ENCODE measurements at places on chromosomes 11 and 22. TPM values are rescaled to one million over a fixed set of nuclear protein-coding genes. Genes with fewer than 3 reads are reported as not detected.

Gene CASP12
- 0.31 TPM for total RNA-seq

Gene SOX6
- 0.48 TPM for total RNA-seq

GRCh38 chr11:70169127-70169526 is 34.0 kb upstream of the FADD start:
- no peak for DNase-seq
- H3K27ac ChIP-seq: no peak overlapping the region
- H3K36me3 ChIP-seq: no peaks in the 10 kb centered on the region
- peaks cover 8% of the 10 kb centered on the region for H3K27me3 ChIP-seq
- no peak overlapping the region for H3K4me3 ChIP-seq
- no peaks in the 10 kb centered on the region for H3K4me1 ChIP-seq

DNA sequence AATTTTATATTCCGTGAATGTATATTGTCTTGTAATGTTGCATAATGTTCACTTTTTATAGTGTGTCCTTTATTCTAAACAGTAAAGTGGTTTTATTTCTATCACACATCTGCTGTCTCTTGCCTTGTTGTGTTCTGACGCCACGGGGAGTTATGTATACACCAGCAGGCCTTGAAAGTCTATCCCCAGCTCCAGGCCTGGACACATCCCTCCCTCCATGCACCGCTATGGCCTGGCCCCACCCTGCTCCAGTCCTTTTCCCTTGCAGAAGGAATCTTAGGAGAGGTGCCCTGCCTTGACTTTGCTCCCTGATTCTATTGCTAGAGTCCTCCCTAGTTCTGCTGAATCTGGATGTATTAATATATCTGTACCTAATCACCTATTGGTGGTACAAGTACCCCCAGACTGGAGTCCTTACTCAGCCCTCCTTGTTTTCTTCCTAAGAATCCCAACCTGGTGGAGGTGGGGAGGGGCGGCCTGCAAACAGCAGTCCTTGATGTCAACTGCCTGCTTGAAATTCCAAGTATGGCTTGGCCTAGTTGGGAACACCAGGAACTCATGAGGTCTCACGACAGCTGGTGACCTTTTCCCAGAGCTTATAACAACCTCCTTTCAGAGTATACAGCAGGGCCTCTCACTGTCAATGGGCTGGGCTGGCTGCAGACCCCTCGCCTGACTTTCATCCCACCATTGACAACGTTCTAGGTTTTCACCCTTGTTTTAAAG is 61.6 kb downstream of the TIMP3 start:
- no peak overlapping the region for H3K27ac ChIP-seq
- H3K27me3 ChIP-seq: no peaks in the 10 kb centered on the region
- H3K36me3 ChIP-seq: no peaks in the 10 kb centered on the region
- no peaks in the 10 kb centered on the region for H3K4me1 ChIP-seq

Gene CHADL
- total RNA-seq: 1.4 TPM

GRCh38 chr11:114027391-114027790 is 32.1 kb upstream of the ZBTB16 start:
- H3K27ac ChIP-seq: no peak overlapping the region

Gene TRPC6
- not detected for total RNA-seq

GRCh38 chr11:94934846-94935245 is 38.5 kb downstream of the CWC15 start:
- H3K4me3 ChIP-seq: no peak overlapping the region
- H3K36me3 ChIP-seq: no peaks in the 10 kb centered on the region
- no peak for DNase-seq
- H3K27ac ChIP-seq: no peak overlapping the region

Gene INS
- total RNA-seq: not detected
